WERI-Rb-1 (cell line): ENCODE measurements at places on chromosomes 16 and 17.

- no peak for DNase-seq
Measured at GRCh38 chr16:4601036-4601863, 13.4 kb downstream of the UBALD1 start.

DNA sequence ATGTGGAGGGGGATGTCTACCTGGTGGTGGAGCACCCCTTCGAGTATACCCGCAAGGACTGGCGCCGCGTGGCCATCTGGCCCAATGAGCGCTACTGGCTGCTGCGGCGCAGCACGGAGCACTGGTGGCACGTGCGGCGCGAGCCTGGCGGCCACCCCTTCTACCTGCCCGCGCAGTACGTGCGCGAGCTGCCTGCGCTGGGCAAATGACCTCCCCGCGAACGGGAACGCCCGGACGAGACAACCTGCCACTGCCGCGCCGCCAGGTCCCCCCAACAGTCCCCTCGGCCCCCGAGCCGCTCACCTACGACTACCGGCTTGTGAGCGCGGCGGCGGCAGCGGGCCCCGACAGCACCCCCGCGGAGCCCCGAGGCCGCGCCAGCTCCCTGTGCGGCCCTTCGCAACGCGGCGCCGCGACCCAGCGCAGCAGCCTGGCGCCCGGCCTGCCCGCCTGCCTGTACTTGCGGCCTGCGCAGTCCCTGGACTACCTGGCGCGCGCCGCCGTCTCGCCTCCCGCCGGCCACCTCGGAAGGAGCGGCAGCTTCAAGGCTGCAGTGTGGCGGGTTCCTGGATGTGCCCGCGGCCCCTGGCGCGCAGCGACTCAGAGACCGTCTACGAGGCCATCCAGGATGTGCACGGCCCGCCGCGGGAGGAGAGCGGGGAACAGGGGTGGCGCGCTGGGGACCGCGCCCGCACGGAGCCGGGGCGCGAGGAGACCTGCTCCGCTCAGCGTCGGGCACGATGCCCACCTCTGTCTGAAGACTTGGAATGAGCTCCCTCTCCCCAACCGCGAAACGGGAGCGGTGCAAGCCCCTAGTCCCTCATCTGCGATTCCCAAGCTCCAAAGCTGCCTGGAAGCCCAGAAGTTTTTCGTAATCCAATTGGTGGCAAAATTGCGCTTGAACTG, 48.7 kb upstream of the AMZ2 start:
- no peak for DNase-seq

DNA sequence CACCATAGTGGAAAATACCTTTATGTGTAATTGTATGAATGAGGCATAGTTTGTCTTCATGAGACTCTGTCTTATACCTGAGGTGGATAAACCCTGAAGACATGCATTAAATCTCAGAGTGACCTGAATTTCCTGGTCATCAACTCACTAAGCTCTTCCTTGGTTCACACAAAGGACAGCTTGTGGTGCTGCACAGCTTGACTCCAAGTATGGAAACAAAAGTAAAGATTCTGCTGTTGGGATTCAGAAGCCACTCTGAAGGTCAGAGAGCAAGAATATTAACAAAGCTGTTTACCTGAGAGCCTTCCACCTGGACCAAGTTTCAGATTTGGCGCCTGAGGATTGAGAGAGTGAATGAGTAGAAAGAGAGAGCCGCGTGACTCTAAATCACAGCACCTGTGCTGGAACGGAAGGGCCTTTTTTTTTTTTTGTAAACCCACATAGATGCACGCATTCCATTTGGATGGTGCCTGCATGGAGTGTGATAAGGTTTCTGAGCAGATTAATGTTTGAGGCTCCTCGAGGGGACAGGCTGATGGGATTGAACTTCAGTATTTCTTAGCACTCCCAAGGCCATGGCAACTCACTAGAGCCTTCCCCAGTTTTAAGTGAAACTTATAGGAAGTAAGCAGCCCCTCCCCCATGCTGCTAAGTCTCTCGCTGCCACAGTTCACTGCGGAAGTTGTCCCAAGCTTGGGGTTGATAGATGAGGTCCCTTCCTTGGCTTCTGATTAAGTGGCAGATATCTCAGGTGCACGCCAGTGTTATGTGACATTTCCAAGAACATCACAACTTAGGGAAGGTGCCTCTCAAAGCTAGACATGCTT, 28.7 kb downstream of the CALB2 start:
- DNase-seq: peak; percentile 46

GRCh38 chr17:32672711-32673110, 185.9 kb downstream of the CDK5R1 start:
- DNase-seq: no peak

DNA sequence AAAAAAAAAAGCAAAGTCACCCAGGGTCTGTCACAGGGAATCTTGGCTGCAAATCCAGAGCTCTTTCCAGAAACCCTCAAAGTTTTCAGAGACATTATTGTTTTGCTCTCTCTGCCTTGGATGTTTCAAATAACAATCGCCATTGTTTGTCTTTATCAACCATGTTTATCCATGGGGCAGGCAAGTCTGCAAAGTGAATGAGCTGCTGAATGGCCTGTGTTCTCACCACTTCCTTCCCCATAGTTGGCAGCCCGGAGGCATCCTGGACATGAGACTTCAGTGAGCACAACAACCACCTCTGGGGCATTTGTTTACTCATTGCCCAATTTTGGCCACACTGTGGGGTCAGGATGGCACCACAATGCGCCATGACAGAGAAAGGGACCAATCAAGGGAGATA, 53.1 kb upstream of the USP7 start:
- no peak for DNase-seq

DNA sequence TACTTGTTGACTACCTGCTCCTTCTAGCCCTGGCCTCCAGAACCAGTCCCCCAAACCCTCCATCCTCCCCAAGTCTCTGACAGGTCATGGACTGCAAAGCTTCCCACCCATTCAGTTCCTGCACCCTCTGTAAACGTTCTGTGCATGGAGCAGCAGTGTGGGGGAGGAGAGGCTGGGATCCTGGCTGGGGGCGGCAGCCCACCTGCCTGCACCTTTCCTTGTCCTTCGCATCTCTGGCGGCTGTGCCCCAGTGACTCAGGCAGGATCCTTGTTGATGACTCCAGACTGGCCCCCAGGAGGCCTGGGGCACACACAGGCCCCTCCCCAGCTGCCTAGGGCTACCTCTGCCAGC, 1.6 kb upstream of the PKMYT1 start:
- peak; percentile 59 for DNase-seq

DNA sequence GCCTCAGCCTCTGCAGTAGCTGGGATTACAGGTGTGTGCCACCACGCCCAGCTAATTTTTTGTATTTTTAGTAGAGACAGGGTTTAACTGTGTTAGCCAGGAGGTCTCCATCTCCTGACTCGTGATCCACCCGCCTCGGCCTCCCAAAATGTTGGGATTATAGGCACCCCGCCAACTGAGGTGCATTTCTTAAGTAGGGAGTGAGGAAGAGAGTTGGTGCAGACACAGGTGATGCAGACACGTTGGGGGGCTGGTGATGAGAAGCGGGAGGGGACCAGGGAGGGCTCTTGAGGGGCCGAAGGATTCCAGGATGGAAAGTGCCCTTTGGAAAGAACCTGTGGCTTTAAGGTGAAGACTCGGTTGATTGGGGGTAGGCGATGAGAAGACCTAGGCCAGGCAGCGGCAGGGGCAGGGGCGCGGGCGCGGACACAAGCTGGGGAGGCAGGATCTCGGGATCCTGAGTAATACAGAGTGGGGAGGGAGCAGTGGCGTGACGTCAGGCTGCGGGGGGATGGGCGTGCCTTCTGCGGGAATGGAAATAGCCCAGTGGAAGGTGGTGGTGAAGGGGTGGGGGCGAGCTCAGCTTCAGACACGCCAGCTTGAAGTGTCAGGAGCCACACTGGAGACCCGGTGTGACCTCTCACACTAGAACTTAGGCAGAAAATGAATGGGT, 2.5 kb upstream of the ATP6V0C start:
- peak; percentile 89 for DNase-seq

DNA sequence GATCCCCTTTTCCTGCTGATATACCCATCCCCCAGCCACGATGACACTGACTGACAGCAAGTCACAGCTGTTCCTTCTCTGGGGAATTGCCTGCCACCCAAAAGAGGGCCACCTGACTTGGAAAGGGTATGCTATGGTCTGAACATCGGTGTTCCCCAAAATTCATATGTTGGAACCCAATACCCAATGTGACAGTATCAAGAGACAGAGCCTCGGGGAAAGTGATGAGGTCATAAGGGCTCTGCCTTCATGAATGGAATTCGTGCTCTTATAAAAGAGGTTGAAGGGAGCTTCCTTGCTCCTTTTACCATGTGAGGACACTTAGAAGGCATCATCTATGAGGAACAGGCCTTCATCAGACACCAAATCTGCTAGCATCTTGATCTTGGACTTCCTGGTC, 7.6 kb upstream of the MARVELD3 start:
- DNase-seq: no peak

DNA sequence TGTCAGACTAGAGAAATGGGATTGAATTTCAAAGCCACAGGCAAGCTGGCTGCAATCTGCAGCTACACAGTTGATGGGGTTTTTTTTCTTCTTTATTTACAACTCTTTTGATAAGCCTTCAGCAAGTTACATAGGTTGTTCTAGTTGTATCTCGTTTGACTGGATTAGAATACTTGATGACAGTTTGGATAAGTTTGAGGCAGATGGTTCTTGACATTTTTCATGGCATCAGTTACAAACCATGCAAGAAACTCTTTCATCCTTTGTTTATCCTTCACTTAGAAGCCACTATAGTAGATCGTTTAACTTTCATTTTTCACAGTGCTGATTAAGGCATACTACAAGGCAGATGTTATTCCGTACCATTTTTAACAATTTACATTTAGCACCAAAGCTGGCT, 238.9 kb downstream of the TOX3 start:
- no peak for DNase-seq

- no peak for DNase-seq
Measured at GRCh38 chr17:72421128-72422092, 300.6 kb downstream of the SOX9 start.

DNA sequence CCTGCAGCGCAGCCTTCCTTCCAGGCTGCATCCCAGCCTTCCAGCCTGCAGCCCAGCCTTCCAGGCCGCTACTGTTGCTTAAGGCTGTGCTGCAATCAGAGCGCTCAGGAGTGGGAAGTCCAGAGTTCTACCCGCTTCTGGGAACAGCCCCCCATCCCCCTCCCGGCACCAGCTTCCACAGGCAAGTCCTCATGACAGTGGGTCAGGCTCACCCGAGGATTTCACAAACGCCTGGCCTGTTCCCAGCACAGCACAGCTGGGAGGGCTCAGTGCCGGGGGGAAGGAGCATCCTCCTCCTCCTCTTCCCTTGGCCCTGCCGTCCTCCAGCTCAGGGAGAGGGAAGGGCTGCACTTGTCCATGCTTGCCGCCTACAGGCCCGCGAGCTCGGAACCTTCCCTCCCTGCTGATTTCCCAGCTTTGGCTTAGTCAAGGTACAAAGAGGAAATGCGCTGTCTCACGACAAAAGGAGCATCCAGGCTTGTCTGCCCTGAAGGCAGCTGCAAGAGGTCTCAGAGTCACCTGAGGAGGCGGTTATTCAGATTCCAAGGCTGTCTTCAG, 8.3 kb downstream of the SOCS3 start:
- no peak for DNase-seq

- DNase-seq: no peak
Measured at GRCh38 chr17:60604686-60605334, 4.8 kb downstream of the PPM1D start.

- DNase-seq: no peak
Measured at GRCh38 chr17:45896803-45897693, 2.7 kb downstream of the MAPT start.

DNA sequence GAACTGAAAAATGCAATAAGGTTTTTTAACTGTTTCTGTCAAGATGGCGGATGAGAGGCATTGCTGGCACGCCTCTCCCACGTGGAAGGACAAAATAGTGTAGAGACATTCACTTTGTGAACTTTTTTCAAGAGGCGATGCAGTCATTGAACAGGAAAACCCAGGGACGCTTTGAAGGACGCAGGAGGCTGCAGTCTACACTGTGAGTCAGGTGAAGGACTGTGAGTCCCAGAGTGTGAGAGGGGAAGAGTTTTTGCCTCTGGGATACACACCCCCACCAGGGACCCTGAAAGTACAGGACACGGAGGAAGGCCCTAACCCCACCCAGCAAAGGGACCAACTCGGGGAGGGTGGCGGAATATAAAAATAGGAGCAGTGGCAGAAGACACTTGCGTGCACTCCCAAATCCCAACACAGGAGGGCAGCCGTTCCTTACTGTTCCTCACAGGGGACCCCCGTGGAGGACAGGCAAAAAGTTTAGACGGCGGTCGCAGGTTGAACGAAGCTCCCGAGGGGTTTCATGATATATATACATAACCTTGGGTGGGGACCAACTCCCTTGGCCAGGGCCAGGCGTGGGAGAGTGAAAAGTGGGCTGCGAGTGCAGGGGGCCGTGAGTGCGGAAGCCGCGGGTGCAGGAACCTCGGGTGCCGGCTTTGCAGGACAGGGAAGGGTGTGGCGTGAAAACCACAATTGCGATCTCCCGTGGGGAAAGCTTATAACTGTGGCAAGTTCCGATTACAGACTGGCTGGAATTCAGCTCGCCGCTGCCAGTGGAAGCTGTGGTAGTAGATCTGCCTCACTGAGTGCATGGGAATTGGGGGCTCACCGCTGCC, 82.0 kb upstream of the ALOX12 start:
- peak; percentile 77 for DNase-seq

DNA sequence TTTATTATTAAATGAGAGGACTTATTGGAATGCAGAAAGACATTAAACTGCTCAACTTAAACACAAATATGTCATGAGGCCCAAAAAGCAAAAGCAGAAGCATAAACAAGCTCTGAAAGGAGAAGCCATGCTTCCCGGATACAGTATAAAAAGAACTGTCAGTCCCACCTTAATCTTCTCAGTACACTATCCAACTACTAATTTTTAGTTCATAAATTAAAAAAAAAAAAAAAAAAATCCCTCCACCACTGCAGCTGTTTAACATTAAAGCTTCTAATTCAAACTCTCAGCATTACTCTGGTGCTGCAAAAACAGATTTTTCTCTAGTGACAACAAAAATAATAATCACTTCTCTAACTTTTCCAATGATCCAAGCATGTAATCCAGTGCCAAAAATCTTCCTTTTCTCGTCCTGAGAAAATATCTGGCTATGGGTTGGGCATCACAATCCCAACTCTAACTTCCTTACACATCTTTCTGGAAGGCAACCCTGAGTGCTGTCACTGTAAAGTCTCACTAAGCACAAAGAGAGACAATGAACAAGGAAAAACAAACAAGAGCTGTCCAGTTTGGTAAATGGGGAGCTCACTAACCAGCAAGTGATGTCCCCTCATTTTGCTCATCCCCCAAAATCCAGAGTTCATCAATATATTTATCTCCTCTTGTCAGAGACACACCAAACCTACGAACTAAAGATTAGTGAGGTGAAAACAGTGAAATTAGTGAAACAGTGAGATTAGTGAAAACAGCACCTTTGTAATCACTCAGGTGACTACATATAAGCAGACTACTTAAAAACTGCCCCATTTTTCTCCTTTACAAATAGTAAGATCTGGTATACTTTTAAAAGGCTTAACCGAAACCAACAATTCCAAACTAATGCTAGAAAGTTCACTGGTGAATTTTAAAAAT, 5.5 kb downstream of the USP32 start:
- DNase-seq: no peak

- no peak for DNase-seq
Measured at GRCh38 chr16:23216658-23217246, 34.2 kb downstream of the SCNN1G start.
